ENCODE measurements at places on chromosomes 7 and 10.

DNA sequence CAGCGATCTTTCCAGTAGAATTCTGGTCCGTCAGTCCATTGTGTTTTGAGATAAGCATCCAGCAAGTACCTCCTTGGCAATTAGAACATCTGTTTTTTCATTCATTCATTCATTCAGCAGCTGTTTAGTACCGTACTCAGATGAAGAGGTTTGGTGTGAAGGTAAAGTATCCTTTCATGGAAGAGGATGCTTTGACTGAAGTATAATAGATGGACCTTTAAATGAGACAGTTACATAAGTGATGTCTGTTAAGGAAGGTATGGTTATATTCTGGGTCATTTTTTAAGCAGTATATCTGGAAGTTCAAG lies 1.2 kb downstream of the MAPK8 start:
- no peak for DNase-seq

- DNase-seq, result no peak
Measured at GRCh38 chr7:88344956-88345832, 38.5 kb upstream of the STEAP4 start.

GRCh38 chr10:11835704-11836103 lies 12.5 kb downstream of the PROSER2 start:
- no peak for DNase-seq

GRCh38 chr10:61316676-61317265 lies 136.4 kb downstream of the TMEM26 start:
- no peak for DNase-seq

DNA sequence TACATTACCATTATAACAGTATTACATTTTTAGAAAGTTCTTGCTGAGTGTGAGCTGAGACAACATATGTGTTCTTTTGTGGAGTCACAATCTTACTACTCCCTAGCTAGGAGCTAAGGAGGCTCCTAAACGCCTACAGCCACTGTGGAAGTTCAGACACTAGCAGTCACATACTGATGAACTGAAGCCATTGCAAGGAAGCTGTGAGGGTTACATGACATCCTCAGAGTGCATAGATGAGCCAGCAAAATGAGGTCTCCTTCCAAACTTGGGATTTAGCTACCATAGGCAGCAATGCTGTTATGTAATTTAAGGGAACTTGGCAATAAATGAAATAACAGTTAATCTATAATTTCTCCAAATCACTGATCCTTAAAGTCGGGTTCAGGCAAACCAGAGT lies 10.8 kb upstream of the ST7 start:
- no peak for DNase-seq

GRCh38 chr10:11525503-11525902 lies 85.9 kb downstream of the USP6NL start:
- no peak for DNase-seq

DNA sequence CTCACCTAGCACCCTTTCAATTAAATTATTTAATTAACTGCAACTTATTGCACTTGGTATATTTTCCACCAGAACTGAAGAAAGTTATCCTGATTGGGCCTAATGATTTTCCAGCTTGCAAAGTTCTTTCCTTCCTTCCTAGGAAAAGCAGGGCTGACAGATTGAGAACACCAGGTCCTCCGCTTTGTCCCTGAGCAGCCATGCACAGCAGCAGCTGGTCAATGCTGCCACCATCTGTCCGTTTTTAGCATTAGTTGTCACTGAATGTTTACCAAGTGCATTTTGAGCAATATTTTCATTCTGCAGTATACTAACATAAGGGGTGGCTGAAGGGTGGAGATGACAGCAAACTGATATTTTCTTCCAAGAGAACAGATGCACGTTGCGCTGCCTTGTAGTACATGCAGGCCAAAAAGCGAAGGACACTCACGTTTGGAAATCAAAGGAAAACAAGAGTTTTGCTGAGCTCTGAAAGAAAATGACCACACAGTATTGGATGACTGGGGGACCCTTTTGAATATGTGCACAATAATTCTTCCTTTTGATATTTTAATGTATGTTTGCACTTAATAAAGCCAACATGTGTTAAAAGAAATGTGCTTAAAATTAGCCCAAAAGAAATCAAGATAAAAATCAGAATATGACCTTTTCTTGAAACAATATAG lies 248.8 kb upstream of the PTN start:
- DNase-seq, result no peak

DNA sequence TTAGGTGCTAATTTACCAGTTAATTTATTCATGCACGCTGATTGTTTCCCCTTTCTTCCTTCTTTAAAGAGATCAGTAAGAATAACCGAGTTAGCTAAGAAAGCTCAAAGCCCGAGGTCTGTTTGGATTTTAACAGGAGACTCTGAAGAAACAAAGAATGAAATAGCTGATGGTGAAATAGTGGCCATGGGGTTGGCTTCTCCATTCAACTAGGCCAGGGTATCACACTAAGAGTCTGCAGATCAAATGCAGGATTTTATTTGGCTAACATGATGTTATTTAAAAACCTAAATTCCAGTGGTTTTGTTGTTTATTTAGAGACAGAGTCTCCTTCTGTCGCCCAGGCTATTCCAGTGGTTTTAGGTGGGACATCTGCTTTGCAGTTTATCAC lies 65.2 kb upstream of the SYPL1 start:
- DNase-seq, result no peak

DNA sequence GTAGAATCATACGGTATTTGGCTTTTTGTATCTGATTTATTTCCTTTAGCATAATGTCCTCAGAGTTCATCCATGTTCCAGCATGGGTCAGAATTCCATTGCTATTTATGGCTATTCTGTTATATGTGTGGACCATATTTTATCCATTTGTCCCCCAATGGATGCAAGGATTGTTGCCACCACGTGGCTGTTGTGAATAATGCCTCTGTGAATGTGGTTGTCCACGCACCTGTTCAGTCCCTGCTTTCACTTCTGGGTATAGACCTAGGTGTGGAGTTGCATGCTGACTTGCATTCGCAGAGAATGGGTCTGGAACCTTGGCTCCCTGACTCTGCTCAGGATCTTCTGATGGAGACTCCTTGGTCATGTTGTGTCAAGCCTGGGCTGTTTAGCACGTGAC lies 199.9 kb downstream of the CAMK1D start:
- no peak for DNase-seq

- DNase-seq, result no peak
Measured at GRCh38 chr7:137953043-137953664, 48.7 kb downstream of the CREB3L2 start.

DNA sequence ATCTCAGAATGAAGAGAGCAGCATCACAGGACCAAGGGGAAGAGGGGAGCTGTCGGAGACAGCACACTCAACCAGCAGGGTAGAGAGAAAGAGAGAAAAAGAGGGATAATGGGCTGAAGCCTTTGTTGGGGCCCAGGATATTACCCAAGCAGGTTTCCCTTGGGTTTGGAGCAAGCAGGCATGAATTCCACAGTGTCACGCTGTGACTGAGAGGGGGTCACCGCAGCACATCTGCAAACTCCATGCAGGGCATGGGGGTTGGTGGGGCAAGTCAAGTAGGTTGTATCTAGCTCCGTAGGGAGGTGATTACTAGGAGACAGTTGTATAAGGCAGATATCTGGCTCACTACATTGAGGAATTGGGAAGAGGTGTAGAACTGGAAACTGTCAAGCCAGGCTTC lies 42.2 kb upstream of the SEMA3E start:
- no peak for DNase-seq

DNA sequence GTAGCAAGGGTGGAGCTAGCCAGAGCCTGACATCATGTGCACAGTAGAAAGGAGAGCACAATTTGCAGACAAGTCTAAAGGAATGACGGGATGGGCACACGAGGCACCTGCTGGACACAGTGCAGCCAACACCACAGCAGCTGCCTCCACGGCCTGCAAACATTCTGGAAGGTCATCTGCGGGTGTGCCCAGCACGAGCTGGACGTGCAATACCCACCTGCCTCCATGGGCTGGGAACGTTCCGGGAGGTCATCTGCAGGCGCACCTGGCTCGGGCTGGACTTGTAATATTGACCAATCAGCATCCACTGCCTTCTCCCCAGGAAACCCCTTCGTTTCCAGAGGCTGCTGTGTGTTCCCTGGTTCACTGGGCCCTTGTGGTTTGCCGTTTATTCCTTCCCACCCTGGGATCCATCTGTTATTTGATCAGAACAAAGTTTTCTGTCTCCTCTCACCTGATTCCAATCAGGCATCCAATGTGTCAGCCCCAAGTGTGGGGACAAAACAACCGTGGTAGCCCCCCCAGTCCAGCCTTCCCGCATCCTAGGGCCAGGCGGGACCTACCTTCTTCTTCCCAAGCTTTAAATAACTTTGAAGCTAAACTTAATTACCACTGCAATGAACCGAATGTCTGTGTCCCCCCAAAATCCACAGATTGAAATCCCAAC lies 243.4 kb upstream of the PPP2R2D start:
- no peak for DNase-seq

GRCh38 chr10:51900180-51900579 lies 200.8 kb upstream of the CSTF2T start:
- no peak for DNase-seq

DNA sequence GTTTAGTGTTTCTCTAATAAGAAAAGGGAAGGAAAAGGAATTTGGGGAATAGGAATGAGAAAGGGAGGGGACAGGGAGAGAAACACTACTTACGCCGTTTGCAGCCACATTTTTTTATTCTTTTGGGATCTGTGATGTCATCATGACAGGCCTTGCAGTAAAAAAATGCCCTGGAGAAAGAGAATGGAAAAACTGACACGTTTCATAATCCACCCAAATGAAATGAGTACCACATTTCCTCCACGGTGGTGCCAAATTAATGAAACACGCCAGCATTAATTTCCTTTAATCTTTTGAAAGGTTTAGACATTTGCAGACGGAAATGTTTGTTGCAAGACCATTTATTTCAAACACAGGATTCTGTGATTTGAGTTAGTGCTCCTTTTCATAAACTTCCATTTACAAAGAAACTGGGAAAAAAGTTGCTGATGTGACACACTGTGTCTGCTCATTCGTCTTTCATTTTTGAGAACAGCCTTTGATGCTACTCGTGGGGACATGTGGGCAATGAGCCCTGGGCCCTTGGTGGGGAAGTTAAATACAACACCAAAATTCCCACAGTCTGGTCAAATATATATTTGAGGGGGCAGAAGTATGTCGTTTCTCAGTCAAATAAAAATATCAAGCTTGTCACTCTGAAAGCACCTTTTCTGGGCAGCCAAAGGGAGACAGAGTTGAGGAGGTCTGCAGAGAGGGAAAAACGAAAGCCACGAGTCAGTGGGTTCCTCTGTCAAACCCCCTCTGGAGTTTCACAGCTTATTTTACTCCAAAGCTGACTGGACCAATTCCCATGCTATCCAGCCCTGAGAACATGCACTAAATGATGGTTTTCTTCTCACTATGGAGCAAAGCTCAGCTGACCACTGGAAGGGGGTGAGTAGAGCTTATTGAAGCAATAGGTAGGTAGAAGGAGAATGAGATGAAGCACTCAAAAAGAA lies 625.5 kb downstream of the KCNMA1 start:
- no peak for DNase-seq

DNA sequence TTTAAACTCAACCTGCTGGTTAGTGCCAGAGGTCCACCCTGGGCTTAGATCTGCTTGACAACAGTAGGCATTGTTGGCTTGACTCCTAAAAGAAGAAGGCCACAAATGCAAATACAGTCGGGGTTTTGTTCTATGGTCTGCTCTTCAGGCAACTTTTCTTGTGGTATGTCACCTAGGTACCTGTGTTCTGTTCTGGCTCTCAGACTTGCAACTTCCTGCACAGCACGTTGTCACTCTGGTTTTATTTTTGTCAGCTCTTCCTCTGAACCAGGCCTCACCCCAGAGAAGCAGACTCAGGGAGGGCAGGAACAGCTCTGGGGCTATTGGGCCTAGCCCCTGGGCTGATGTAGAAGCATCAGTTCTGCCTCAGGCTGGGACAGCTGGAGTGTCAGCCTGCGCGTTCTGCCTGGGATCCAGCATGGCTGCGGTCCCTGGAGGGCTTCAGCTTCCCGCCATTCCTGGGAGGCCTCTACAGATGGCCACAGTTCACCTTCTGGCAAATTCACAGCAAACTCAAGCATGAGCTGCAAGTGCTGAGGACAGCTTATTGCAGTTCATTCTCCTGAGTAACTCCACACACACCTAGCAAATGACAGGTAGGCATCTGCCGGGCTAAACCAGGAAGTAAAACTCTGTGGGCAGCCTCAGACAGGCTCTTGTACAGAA lies 11.0 kb upstream of the PDCD4 start:
- DNase-seq, result peak; percentile 35

DNA sequence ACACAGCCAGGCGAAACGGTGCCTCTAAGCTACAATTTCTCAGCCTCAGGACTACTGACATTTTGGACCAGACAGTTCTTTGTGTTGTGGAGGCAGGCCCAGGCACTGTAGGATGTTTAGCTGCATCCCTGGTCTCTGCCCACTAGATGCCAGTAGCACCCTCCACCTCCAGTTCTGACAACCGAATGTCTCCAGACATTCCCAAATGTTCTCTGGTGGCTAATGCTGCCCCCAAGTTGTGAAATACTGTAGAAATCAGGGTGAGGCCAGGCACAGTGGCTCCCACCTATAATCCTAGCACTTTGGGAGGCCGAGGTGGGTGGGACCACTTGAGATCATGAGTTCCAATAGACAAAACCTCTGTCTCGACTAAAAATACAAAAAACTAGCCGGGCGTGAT lies 18.2 kb downstream of the HNRNPF start:
- peak; percentile 29 for DNase-seq

GRCh38 chr10:839550-840205 lies 91.8 kb downstream of the LARP4B start:
- DNase-seq, result no peak

DNA sequence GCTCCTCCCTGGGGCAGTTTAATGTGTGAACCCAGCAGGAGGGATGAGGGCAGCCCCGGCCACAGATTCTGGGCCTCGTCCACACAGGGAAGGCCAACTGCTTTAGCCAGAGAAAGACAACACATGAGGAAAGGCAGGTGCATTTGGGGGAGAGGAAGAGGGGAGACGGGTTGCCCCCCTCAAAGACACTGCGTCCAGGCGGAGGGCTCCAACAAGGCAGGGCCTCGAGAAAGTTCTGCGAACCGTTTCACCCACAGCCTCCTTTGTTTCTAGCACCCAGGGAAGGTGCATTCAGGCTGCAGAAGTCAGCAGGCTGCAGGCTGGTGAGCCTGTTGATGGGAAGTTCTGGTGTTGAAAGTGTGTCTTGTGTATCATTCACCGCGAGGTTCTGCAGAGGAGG lies 10.1 kb downstream of the FOXL3 start:
- DNase-seq, result no peak

DNA sequence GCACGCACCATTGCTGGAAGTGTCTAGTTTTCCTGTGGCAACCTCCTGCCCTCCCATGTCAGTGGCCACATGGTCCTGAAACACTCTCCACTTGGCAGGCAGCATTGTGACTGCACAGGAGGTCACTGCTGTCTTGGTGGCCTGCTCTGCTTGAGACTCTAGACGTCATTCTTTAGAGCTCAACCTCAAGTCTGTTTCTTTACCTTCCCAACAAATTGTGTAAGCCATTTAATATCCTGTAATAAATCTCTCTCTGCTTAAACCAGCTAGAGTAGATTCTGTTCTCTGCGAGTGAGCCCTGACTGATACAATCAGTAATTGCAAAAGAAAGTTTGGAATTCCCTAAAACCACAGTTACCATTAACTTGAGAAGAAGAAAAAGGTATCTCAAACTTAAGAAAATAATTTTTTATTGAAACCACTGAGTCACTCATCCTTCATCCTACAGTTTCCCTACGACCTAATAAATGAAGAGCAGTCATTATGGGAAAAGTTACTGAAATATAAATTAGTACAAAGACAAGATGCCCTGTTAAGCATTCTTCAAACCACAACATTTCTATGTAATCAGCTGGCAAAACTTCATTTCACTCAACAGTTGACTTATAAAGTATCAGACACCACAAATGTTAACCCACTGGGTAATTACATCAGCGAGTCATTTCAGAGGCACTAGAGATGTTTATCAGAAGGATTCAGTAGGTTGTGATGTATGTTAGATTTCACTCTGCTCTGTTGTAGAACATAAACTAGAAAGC lies 18.0 kb downstream of the SLC25A13 start:
- DNase-seq, result no peak

All from activated naive CD4-positive, alpha-beta T cell treated with Interleukin-2 at 50 U/mL for 16 hours (primary cell).